ENCODE measurements at places on chromosomes 2 and 18.

DNA sequence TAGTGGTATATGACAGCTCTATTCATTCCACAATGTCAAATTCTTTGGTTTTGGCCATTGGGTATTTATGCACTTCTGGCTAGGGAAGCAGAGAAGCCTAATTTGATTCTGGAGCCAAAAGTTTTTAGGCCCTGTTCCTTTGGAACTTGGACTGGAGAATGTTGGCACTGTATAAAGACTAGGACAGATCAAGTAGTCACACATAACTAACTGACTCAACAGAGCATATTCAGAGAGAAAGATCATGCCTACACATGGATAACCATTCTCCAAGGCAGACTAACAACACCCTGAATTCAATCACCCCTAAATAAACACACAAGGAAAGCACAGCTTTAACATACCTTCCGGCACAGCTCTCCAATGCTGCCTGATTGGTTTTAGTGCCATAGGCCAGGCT is 62.9 kb downstream of the ARHGAP15 start:
- no peaks in the 10 kb centered on the region for H3K27me3 ChIP-seq
- H3K4me1 ChIP-seq = no peaks in the 10 kb centered on the region
- H3K36me3 ChIP-seq = no peaks in the 10 kb centered on the region
- no peak overlapping the region for H3K4me3 ChIP-seq
- DNase-seq = no peak

- no peaks in the 10 kb centered on the region for H3K36me3 ChIP-seq
- H3K4me1 ChIP-seq = no peaks in the 10 kb centered on the region
- no peak overlapping the region for H3K27ac ChIP-seq
- H3K27me3 ChIP-seq = peaks cover 4% of the 10 kb centered on the region
These were observed 1328.9 kb upstream of the TMEFF2 start for GRCh38 chr2:193523662-193524061.

- DNase-seq = no peak
- H3K27ac ChIP-seq = peak overlapping the region; percentile 19
- H3K4me3 ChIP-seq = peak overlapping the region; percentile 84
- H3K4me1 ChIP-seq = peaks cover 44% of the 10 kb centered on the region
These were observed 24.5 kb upstream of the SMAD7 start for GRCh38 chr18:48975120-48975816.

DNA sequence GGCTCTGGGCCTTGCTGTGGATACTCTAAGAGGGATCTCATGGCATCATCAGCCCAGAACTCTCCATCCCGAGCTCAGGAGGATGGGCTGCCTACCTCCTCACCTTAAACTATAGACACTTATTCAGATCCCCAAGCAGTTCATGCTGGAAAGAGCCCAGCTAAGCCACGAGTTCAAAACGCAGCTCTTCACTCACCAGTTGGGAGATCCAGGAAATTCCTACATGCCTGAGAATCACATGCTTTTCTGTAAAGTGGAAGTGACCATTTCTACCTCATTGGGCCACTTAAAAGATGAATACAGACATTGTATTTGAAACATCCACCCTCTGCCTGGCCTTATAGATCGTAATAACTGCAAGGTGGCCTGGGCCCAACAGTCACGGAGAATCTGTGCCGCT is 6.6 kb downstream of the ATOH8 start:
- H3K27ac ChIP-seq = no peak overlapping the region
- H3K4me3 ChIP-seq = no peak overlapping the region
- DNase-seq = no peak
- H3K4me1 ChIP-seq = peaks cover 70% of the 10 kb centered on the region
- H3K27me3 ChIP-seq = peaks cover 6% of the 10 kb centered on the region

- H3K27me3 ChIP-seq = peaks cover 9% of the 10 kb centered on the region
- no peaks in the 10 kb centered on the region for H3K36me3 ChIP-seq
- no peak overlapping the region for H3K27ac ChIP-seq
- no peak overlapping the region for H3K4me3 ChIP-seq
These were observed 32.9 kb downstream of the CACNB4 start for GRCh38 chr2:152065945-152066344.

DNA sequence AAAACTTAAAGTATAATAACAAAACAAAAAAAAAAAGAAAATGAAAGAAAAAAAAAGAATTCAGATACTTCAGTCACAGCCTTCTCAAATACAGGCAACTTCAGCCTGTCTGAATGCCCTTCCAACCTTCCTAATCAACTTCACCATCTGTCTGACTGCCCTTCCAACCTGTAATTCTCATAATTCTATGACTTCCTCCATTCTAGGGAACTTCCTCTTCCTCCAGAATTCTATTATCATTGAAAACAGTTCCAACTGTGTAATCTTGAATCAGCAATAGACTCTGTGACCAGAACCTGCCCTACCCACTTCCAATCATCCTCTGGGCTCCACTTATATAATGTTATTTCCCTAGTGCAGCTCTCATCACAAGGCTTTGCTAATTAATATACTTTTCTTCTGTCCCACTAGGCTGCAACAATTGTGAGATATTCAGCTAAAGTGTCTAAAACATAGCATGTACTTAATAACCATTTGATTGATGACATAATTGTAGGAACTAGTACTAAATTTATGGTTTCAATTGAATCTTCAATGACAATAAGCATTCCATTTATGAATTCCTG is 127.3 kb downstream of the UPP2 start:
- H3K4me1 ChIP-seq = no peaks in the 10 kb centered on the region
- no peak overlapping the region for H3K4me3 ChIP-seq
- no peak overlapping the region for H3K27ac ChIP-seq
- peaks cover 4% of the 10 kb centered on the region for H3K27me3 ChIP-seq
- no peak for DNase-seq

All from nephron progenitor cell (in vitro differentiated cells).